Activated CD4-positive, alpha-beta T cell treated with anti-CD3 and anti-CD28 coated beads, Interleukin-10, Interleukin-2, amounts not matched to agents 100 ng/mL and 50 ng/mL, durations not matched to agents 16 hours and 8 hours (primary cell): ENCODE measurements at places on chromosomes 2 and 18.

- no peak for DNase-seq
Measured at GRCh38 chr2:110973262-110973661, 147.5 kb upstream of the BCL2L11 start.

GRCh38 chr2:111250448-111251030 is 129.8 kb downstream of the BCL2L11 start:
- DNase-seq, result no peak

- DNase-seq, result no peak
Measured at GRCh38 chr2:157986761-157987160, 110.6 kb upstream of the ACVR1 start.

GRCh38 chr2:35168351-35168750 is 1187.2 kb upstream of the CRIM1 start:
- DNase-seq, result no peak

DNA sequence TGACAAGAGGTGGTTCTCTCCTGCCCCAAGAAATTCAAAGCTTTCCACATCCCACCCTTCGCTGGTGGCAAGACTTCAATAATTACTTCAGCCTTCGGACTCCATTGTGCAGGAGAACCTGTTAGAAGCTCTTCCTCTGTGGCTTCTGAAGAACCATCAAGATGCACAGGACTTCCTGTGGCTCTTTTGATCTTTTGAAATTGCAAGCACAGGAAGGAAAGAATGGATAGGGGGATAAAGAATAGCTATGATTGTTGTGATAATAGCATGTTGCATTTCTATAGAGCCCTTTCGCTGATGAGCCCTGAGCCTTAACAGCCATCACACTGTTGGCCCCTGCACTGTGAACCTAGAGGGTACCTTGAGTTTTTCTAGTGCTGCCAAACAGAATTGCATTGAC is 7.4 kb downstream of the EPAS1 start:
- peak; percentile 25 for DNase-seq

GRCh38 chr2:88955607-88956006 is 264.1 kb downstream of the RPIA start:
- DNase-seq, result no peak

- no peak for DNase-seq
Measured at GRCh38 chr2:176127774-176128072, 1.8 kb upstream of the HOXD8 start.

DNA sequence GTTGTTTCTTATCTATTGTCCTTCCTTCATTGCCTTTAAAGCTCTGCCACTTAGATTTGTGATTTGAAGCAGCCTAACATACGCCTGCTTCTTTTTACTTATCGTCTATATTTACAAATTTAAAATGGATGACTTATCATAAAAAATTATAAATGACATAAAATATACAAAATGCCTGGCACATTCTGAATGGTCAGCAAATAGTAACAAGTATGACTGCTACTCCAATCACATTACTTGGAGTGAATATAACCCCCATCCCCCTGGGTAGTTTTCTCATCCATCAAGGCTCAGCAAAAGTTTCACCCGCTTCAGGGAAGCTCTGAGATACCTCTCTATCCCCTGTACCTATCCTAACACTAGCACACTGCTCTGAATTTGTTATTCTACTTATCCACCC is 708.9 kb downstream of the ERBB4 start:
- no peak for DNase-seq

DNA sequence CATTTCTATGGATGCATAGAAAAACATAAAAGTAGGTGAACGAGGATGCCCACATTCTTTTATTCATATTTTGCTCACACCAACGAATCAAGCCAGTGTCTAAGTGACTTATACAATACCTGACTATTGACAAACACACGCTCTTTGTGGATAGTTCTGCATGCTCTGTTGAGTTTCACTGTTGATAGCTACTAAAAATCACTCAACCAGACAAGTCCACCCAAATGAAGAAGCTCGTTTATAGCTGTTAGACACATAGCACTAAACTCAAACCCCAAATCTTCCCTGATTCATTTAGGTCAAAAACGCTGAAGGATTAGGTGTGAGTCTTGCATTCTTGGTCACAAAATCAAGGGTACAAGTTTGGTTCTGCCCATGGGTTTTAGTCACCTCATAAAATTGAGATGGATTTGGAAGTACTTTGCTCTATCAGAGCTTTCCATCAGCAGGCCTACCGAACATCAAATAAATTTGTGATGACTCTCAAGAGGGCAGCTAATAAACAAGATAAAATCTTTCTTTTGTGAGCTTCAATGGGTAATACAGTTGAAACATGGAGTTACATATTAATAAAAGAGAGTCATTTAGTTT is 92.7 kb upstream of the ETAA1 start:
- no peak for DNase-seq

DNA sequence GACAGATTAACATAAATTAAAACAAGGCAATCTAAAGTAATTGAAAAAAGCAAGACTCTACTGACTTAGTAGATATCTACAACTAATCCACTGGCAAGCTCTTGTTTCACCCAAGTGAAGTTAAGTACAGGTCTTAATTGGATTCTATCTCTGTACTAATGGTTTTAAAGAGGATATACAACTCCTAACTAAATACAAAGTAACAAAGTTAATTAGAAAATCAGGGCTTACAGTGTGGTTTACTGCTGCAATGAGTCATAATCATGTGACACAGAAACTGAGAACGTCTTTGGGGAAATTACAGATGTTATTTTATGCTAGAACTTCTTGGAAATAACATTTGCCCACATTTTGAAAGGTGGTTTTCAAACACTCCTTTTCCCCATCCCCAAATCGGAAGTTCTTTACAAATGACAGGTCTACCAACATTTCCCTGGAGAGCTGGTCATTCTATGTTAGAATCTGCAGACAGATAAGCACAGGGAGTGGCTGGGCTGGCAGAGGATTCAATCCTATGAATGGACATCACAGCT is 245.3 kb downstream of the STK39 start:
- peak; percentile 72 for DNase-seq

DNA sequence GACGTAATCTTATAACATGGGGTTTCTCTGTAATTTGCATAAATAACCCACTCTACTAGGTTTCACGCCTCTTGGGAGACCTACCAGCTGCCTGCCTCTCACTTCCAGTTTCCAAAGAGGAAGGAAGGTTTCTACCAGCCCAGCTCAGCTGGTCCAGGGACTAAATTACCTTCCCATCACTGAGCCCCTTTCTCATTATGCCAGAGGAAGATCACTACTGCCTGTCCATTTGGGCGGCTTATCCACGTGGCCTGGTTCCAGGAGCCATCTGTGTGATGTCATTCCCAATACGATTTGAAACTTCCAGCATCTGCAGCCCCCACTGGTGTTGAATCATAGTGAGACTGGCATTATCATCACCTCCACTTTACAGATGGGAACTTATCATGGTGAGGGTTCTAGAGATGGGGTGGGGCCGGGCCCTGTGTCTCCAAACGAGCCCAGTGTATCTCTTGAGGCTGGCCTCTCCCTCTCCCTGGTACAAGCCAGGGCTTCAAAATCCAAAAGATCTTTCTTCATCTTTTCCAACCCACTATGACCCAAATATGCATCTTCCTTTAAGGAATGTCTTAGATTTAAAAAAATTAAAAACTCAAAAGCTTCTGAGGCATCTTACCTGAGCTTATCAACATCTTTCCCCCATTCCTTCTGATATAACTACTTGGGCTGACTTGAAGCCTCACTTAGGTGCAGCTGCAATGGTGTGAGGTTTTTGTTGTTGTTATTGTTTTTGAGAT is 140.8 kb downstream of the DDX1 start:
- DNase-seq, result no peak

DNA sequence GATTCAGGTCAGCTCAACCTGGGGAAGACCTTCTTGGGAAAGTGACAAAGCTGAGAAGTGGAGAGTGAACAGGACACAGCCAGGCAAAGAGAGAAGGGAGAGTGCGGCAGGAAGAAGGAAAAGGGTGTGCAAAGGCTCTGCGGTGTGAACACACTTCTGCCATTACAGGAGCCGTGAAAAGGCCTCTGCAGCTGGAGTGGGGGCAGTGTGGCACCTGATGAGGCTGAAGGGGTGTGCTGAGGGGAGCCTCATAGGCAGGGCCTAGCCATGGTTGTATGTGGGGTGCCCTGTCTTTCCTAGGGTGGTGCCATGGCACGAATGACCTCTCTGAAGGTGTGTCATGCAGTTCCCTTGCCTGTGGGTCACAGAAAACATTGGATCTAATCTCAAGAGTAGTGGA is 347.6 kb downstream of the CYRIA start:
- no peak for DNase-seq

GRCh38 chr2:214005337-214005736 is 405.5 kb upstream of the VWC2L start:
- DNase-seq, result no peak

- no peak for DNase-seq
Measured at GRCh38 chr18:35778850-35779627, 193.4 kb upstream of the RMP24 start.

DNA sequence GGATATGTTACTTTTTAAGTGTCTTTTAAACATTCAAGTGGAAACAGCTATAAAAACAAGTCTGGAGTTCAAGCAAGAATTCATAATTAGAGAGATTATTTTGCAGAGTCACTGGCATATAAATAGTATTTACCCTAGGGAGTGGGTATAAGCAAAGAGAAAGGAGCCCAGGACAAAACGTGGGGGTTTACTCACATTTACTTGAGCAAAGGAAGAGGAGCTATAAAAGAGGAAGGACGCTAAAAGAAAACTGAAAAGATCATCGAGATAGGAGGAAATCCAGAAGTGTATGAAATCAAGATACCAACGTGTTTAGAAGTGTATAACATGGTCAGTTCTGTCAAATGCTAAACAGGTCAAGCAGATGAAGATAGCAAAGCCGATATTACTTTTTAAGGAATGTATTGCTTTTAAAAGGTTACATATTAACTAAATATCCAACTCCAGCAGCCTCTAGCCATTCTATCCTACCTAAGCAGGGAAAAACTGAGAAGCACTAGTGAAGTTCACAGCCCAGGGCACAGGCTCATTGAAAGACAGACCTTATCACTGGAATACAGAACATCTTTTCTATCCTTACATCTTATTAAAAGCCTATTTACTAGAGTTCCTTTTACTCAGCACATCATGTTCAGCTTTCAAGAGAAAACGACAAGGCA is 8.6 kb downstream of the KANSL1L start:
- DNase-seq, result no peak

GRCh38 chr2:85695121-85695520 is 963 bp downstream of the GNLY start:
- DNase-seq, result no peak

GRCh38 chr2:11055679-11056215 is 99.5 kb upstream of the SLC66A3 start:
- DNase-seq, result no peak

GRCh38 chr2:136809998-136810397 is 44.7 kb downstream of the THSD7B start:
- DNase-seq, result no peak

DNA sequence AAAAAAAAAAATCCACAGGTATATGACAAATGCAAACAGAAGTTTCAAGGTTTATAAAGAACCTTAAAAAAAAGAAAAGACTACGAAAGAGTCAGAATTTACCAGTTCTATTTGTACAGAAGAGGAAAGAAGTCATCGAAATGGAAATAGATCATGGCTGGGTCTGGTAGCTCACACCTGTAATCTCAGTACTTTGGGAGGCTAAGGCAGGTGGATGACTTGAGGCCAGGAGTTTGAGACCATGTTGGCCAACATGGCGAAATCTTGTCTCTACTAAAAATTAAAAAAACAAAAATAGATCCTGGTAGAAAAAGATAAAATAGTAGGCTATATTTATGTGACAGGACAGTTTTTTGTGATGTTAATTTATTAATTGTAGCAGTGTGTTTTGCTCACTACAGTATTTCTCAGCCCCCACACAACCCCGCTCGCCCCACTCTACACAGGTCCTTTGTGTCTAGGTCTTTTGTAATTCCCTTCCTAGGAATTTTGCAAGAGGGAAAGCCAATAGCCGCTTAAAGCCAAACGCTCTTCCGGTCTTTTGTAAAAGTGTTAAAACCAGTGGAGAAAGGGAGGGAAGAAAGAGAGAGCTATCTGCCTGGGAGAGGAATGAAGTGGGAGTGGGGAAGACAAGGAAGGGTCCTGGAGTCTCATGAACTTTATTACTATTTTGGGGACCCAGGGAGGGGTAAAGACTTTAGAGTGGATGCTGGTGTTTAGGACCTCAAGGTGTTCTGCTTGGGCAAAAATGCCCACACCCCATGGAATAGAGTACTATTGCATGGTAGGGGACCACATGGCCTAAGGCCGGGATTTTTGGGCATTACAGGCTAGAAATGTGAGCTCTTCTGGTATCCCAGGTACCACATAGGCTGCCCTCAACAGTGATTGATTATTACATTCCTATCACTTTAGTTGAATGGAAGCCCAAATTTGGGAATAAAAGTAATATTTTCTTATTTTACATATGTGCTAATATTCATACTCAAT is 59.4 kb upstream of the XPO1 start:
- no peak for DNase-seq

GRCh38 chr2:44118257-44118656 is 50.4 kb upstream of the PPM1B start:
- DNase-seq, result peak; percentile 69

DNA sequence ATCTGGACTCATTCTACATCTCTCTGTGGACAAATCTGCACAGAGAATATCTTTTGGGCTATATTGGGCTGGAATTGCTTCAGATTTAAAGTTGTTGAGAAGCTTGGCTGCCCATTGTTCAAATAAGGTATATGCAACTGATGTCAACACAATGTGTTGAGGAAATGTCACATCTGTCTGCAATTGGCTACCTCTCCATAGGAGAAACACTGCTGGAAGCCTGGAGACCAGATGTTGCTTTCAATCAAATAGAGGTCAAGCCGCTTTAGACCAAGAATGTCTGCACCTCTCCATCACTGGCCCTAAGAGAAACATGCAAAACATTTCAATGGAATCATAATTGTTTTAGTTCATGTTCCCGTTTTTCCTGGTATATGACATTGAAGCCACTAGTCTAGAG is 720.2 kb downstream of the SLC4A3 start:
- DNase-seq, result no peak

- no peak for DNase-seq
Measured at GRCh38 chr18:44180683-44181082, 500.0 kb upstream of the SETBP1 start.

GRCh38 chr2:190365499-190366204 is 22.3 kb downstream of the INPP1 start:
- no peak for DNase-seq

GRCh38 chr2:74593826-74594772 is 39.6 kb downstream of the DOK1 start:
- no peak for DNase-seq

GRCh38 chr2:119483896-119484718 is 40.2 kb downstream of the SCTR start:
- no peak for DNase-seq

DNA sequence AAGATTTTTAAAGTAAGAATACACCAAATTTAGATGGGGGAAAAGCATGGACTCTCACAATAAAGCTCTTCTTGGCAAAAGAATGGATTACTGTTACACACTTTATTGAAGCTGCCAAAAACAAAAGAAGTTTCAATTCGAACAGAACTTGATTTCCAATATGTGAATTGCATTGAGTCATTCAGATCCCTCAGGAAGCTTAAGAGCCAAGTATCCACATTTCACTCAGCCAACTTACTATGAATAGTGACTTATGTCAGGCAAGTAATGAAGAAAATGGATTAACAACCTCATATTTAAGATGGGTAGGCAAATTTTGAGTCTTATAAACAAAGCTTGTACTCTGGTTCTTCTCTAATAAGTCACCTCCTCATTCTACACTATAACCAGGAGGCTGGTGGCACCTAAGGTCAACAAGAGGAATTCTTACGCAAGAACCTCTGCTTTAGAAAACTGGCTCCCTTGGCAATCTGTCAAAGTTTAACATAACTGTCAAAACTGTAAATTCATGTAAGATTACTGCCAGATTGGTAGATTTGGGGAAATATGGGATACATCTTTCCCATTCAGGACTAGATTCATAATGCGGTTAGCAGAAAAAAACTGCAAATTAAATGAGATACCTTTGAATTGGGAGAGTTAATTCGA is 6.0 kb downstream of the HADHA start:
- DNase-seq, result no peak
